ENCODE measurements at places on chromosomes 3 and 15. TPM values are rescaled to one million over a fixed set of nuclear protein-coding genes. Genes with fewer than 3 reads are reported as not detected.

- no peak overlapping the region for H3K27ac ChIP-seq
- DNase-seq, result peak; percentile 12
- H3K4me1 ChIP-seq, result no peaks in the 10 kb centered on the region
- H3K4me3 ChIP-seq, result no peak overlapping the region
- H3K27me3 ChIP-seq, result no peaks in the 10 kb centered on the region
Measured at GRCh38 chr3:78177780-78178179, 1137.9 kb downstream of the ROBO2 start.

DNA sequence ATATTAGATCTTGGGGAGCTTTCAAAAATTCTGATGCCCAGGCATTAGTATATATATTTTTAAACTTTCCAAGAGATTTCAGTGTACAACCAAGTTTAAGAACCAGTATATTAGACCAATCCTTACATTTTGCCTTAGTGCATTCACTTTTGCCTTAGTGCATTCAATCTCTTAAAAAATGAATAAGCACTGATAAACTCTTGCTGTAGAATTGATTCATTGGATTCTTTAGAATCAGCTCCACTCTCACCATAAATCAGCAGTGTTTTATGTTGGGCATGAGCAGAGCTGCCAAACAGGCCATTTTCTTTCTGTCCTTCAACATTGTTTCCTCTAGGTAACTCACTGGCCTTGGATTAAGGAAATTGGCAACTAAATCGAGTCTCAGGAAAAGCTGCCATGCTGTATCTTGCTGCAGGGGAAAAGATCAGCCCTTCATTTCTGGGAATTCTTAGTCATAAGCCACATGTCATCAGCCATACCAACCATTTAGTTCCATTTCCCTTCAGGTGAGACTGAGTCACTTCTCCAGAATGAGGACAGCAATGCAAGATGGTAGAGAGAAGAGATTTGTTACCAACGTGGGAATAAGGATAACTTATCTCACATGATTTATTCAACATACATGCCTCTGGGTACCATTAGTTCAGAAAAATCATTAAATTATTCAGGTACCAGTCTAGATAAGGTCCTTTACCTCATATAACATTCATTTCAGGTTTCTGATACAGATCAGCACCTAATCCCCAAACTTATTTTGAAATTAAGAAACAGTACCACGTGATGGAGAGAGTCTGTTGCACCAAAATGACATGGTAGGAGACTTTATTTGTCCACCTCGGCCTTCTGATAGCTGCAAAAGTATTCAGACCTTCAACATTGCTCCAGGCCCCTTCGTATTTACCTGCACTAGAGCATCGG lies 192.5 kb downstream of the P3H2 start:
- no peaks in the 10 kb centered on the region for H3K27me3 ChIP-seq
- no peak overlapping the region for H3K27ac ChIP-seq
- H3K4me1 ChIP-seq, result no peaks in the 10 kb centered on the region
- no peak overlapping the region for H3K4me3 ChIP-seq

DNA sequence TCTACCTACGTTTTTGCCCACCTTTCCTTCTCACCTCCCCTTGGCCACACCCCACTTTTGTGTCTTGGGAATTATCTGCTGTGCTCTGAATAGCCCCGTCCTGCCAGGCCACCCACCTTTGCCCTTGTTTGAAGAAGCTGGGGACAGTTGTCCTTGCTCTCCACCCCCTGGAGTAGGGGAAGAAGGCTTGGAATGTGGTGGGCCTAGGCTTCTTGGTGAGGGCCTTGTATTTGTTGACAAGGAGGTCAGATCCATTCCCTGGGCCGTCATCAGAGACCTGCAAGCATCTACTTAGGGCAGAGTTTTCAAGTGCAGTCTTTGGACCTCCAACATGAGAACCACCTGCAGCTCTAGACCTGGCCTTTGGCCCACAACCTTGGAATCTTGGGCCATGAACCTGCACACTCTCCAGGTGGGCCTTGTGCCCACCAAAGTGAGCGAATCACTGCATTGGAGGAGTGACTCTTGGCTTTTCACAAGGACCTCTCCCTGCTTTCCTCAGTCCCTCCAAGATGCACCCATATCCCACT lies 160.6 kb downstream of the APBA2 start:
- no peaks in the 10 kb centered on the region for H3K36me3 ChIP-seq
- H3K27ac ChIP-seq, result no peak overlapping the region
- no peak overlapping the region for H3K4me3 ChIP-seq
- no peaks in the 10 kb centered on the region for H3K27me3 ChIP-seq
- no peak for DNase-seq
- no peaks in the 10 kb centered on the region for H3K4me1 ChIP-seq

DNA sequence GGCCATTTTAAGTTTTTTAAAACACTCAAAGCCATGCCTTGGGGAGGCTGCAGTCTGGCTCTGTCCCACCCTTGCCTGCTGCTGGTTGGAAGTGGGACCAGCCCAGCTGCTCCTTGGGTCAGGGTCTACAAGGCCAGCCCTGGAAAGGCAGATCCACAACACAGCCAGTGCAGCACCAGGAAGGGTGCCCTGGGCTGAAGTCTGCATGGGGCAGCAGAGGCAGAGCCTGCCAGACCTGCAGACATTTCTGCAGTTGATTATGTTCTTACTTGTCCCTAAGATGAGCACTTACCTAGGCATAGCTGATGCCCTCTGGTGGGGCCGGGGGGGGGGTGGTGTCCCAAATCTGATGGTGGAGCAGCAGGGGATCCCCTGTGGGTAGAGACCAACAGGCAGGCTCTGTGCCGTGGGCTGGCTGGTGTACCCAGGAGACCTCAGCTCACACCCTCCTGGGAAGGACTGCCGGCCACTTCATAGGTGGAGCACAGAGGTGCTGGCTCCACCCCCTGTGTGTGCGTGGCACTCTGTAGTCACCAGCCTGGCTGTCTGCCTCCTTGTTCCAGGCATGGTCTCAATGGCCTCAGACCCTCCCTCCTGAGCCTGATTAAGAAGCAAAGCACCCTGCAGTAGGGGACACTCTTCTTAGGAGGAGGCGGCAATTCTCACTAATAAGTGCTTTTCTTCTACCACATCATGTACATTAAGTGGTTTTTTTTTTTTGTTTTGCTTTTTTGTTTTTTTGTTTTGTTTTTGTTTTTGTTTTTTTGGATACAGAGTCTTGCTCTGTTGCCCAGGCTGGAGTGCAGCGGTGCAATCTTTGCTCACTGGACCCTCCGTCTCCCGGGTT lies 97.4 kb upstream of the KLF13 start:
- peaks cover under 1% of the 10 kb centered on the region for H3K4me1 ChIP-seq
- H3K27me3 ChIP-seq, result no peaks in the 10 kb centered on the region
- peak; percentile 88 for DNase-seq
- no peak overlapping the region for H3K4me3 ChIP-seq

- no peak for DNase-seq
- no peaks in the 10 kb centered on the region for H3K36me3 ChIP-seq
- H3K27me3 ChIP-seq, result no peaks in the 10 kb centered on the region
- H3K4me3 ChIP-seq, result no peak overlapping the region
Measured at GRCh38 chr3:196344663-196345062, 6.5 kb upstream of the TM4SF19 start.

DNA sequence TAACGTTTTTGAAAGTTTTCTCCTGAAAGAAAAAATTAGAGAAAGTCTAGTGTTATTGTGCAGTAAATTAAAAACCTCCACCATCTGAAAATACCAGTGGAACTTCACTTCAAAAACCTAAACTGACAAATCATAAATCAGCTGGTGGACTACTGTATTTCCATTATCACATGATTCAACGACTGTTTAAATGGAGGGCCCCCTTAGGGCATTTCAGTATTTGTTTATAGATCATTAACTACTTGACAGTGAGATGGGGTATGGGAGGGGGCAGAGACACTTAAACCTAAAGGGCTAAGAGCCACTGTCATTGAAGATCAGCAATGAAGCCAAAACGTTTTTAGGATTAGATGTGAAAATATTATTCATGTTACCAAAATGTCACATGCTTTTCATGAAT lies 8.8 kb upstream of the C15orf61 start:
- no peak for DNase-seq
- H3K27me3 ChIP-seq, result no peaks in the 10 kb centered on the region
- H3K4me1 ChIP-seq, result no peaks in the 10 kb centered on the region

DNA sequence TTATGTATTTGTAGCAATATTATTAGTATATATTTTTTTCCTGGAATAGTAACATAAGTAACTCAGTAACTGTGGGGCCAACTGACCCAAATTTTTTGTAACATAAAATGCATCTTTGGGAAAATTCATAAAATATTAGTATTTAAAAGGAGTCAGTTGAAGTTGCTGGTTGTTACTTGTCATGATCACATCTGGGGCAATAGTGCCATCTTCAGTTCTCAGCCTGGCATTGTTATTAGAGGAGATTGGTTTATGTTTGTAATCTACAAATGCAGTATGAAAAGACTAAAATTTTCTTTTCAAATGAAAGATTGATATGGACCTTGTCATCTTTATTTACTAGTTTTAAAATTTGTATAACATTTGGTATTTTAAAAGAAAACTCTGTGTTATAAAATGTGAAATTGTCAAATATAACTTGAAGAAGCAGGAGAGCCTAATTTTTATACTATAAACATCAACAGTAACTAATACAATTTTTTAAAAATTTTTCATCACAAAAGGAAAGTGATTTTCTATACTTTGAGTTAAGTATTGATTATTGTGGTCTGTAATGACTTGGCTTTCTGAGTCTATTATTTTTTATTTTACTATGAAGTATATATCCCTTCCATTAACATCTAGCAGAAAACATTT lies 38.8 kb upstream of the MLF1 start:
- peaks cover 2% of the 10 kb centered on the region for H3K4me1 ChIP-seq
- no peaks in the 10 kb centered on the region for H3K36me3 ChIP-seq
- H3K27me3 ChIP-seq, result no peaks in the 10 kb centered on the region
- peak; percentile 52 for DNase-seq
- no peak overlapping the region for H3K4me3 ChIP-seq

- no peak for DNase-seq
- peaks cover 9% of the 10 kb centered on the region for H3K4me1 ChIP-seq
- H3K4me3 ChIP-seq, result no peak overlapping the region
- H3K36me3 ChIP-seq, result no peaks in the 10 kb centered on the region
- H3K27ac ChIP-seq, result no peak overlapping the region
Measured at GRCh38 chr15:90322538-90322937, 29.5 kb upstream of the ZNF774 start.

DNA sequence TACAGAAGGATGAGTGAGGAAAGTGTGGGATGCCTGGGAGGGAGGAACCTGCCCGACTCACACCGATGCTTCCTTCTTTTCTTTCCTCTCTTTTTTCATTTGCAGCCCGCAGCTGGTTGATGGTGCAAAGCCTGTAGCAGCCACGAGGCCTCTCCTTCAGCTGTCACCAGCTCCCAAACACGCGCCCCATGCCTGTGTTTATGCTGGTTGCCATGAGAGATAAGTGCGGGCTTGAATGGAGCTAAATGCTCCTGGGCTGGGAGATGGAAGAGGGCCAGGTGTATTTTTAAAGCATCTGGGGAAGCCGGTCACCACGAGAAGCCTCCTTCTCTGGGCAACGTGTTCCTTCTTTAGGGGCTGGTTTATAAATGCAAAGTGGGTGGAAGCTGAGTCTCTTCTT lies 9.3 kb downstream of the COLQ start:
- no peaks in the 10 kb centered on the region for H3K27me3 ChIP-seq
- peak; percentile 77 for DNase-seq
- H3K36me3 ChIP-seq, result no peaks in the 10 kb centered on the region
- no peak overlapping the region for H3K4me3 ChIP-seq
- no peak overlapping the region for H3K27ac ChIP-seq

DNA sequence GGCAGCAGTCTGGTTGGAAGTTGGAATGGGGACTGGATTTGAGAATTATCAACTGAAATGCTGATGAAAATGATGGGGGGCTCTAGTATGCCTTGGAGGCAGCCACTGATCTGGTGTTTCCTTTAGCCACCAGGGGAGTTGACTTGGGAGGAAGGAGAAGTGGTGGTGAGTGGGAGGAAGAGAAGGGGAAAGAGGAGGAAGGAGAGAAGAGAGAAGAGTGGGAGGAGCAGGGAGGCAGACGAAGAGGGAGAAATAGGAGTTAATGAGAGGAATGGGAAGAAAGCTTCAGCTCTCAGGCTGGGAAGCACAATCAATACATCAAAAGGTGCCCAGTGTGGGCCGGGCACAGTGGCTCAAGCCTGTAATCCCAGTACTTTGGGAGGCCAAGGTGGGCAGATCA lies 23.3 kb upstream of the HCN4 start:
- H3K27me3 ChIP-seq, result peaks cover 4% of the 10 kb centered on the region
- DNase-seq, result no peak
- H3K27ac ChIP-seq, result no peak overlapping the region
- no peaks in the 10 kb centered on the region for H3K36me3 ChIP-seq
- no peaks in the 10 kb centered on the region for H3K4me1 ChIP-seq

BBS4 gene
- polyA plus RNA-seq, result 63.4 TPM

SGO1 gene
- 9.7 TPM for polyA plus RNA-seq

EDC3 gene
- 36.2 TPM for polyA plus RNA-seq

ARL14 gene
- not detected for polyA plus RNA-seq

SLC9A9 gene
- polyA plus RNA-seq, result 13.9 TPM

KNL1 gene
- polyA plus RNA-seq, result 13.6 TPM
